ENCODE measurements at places on chromosomes 7 and 10. TPM values are rescaled to one million over a fixed set of nuclear protein-coding genes. Genes with fewer than 3 reads are reported as not detected.
A peak's percentile ranks its signal among the peaks of the same experiment; 100 is the strongest.

DNA sequence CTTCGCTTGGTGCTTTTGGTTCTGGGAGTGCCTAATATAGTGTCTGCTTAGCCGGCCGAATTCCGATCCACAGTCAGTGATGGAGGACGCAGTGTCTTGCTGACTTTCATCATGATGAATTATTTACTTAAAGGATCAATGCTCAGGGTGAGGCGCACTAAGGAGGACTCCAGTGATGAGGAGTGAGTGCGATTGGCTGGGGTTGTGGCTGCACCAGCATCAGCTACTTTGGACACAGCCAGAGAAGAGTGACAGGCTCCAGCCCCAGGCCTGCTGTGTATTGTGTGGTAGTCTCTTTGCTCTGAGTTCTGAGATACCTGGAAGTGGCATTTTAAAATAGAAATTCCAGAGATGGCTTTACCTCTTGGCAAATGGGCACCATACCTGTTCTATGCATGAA is 73.3 kb upstream of the ANLN start:
- no peak overlapping the region for H3K27ac ChIP-seq
- no peak for DNase-seq
- no peak overlapping the region for H3K4me3 ChIP-seq
- no peaks in the 10 kb centered on the region for H3K4me1 ChIP-seq
- H3K27me3 ChIP-seq, result no peaks in the 10 kb centered on the region
- H3K36me3 ChIP-seq, result no peaks in the 10 kb centered on the region

GSAP gene
- total RNA-seq, result 22.5 TPM

AKR1C8 gene
- total RNA-seq, result not detected

PTF1A gene
- not detected for total RNA-seq

GRCh38 chr10:75426880-75427279 is 4.5 kb upstream of the LRMDA start:
- H3K27ac ChIP-seq, result no peak overlapping the region
- H3K4me1 ChIP-seq, result peaks cover 29% of the 10 kb centered on the region
- DNase-seq, result no peak
- H3K27me3 ChIP-seq, result no peaks in the 10 kb centered on the region
- H3K36me3 ChIP-seq, result no peaks in the 10 kb centered on the region
- no peak overlapping the region for H3K4me3 ChIP-seq

GRCh38 chr10:116044801-116045248 is 228.2 kb downstream of the GFRA1 start:
- H3K27me3 ChIP-seq, result no peaks in the 10 kb centered on the region
- DNase-seq, result no peak
- no peaks in the 10 kb centered on the region for H3K36me3 ChIP-seq

ITIH5 gene
- 106 TPM for total RNA-seq

DNA sequence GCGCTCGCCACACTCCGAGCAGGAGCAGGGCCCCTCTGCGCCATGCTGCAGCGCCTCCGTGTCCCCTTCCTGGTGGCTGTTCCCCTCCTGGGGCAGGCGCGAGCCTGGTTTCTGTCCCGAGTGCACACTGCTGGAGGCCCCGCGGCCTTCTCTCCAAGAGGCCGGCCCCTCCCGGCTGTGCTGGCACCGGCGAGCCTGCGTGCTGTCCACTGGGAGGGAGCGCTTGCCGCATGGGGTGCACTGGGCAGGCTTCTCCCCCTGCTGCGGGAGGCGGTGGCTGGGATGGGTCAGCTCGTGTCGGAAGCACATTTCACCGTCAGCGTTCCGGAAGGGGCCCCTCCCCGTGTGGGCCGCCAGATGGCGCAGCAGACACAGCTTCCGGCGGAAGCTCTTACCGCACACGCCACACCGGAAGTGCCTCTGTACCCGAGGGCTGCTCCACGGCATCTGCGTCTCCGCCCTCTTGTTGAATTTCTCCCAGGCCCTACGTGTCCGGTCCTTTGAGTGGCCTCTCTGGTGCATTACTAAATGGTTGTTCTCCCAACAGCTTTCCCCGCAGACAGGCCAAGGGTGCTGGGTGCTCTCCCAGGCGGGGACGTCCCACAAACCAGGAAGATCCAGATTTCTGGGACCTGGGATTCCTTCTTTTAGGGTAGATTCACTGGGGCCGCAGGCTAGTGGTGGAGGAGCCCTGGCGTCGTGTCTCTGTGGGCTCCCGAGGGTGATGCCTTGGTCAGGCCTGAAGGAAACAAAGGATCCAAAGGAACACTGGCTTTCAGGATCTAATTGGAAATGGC is 18.7 kb downstream of the ZNF786 start:
- DNase-seq, result peak; percentile 34
- H3K4me1 ChIP-seq, result no peaks in the 10 kb centered on the region
- no peaks in the 10 kb centered on the region for H3K27me3 ChIP-seq
- peaks cover 60% of the 10 kb centered on the region for H3K36me3 ChIP-seq
- no peak overlapping the region for H3K27ac ChIP-seq

GRCh38 chr7:69002416-69002815 is 595.9 kb upstream of the AUTS2 start:
- H3K27me3 ChIP-seq, result no peaks in the 10 kb centered on the region
- no peaks in the 10 kb centered on the region for H3K4me1 ChIP-seq
- no peaks in the 10 kb centered on the region for H3K36me3 ChIP-seq
- no peak for DNase-seq
- H3K4me3 ChIP-seq, result no peak overlapping the region

GRCh38 chr7:21605008-21605585 is 62.3 kb downstream of the DNAH11 start:
- H3K27ac ChIP-seq, result no peak overlapping the region
- H3K4me1 ChIP-seq, result no peaks in the 10 kb centered on the region
- H3K36me3 ChIP-seq, result no peaks in the 10 kb centered on the region
- no peak for DNase-seq
- no peaks in the 10 kb centered on the region for H3K27me3 ChIP-seq

- H3K4me3 ChIP-seq, result no peak overlapping the region
- no peaks in the 10 kb centered on the region for H3K36me3 ChIP-seq
- H3K27ac ChIP-seq, result no peak overlapping the region
- no peaks in the 10 kb centered on the region for H3K27me3 ChIP-seq
Observed at GRCh38 chr7:72099784-72100183, 312.4 kb downstream of the CALN1 start.

GRCh38 chr10:74363727-74364126 is 212.7 kb downstream of the ADK start:
- H3K27me3 ChIP-seq, result no peaks in the 10 kb centered on the region
- H3K4me1 ChIP-seq, result no peaks in the 10 kb centered on the region
- no peak overlapping the region for H3K27ac ChIP-seq
- no peaks in the 10 kb centered on the region for H3K36me3 ChIP-seq
- no peak overlapping the region for H3K4me3 ChIP-seq

ZC3HAV1L gene
- total RNA-seq, result 27.7 TPM

DBNL gene
- 124 TPM for total RNA-seq

- peak; percentile 80 for DNase-seq
- no peak within 1 kb of the TSS for H3K27ac ChIP-seq
- peaks cover 20% of the 10 kb centered on the region for H3K4me1 ChIP-seq
- peak within 1 kb of the TSS; percentile 21 for H3K4me3 ChIP-seq
- peaks cover 45% of the 10 kb centered on the region for H3K27me3 ChIP-seq
Observed at GRCh38 chr10:126387931-126388911, at the start of gene ADAM12. TSS of gene ADAM12 (minus strand) at chr10:126388477. CDS start at chr10:126388145, 332 bp downstream.

DNA sequence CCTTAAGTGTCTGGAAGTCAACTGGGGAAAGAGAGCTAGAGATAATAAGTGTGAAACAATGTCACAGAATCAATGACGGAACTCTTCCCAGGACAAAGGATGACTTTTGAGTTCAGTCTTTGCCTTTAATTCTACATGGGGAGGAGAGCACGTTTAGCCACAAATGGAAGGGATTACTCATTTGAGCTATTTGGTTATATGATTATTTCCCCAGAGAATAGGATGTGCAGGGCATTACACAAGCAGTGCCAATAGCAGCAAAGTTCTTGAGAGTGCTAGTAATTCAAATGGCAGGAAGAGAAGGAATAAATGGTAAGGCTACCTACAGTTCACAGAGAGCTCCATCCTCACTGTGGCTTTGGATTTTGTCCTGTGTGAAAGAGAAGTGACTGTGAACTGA is 6.0 kb downstream of the EGFR start:
- H3K27ac ChIP-seq, result peak overlapping the region; percentile 73
- no peaks in the 10 kb centered on the region for H3K36me3 ChIP-seq
- no peak overlapping the region for H3K4me3 ChIP-seq

DNA sequence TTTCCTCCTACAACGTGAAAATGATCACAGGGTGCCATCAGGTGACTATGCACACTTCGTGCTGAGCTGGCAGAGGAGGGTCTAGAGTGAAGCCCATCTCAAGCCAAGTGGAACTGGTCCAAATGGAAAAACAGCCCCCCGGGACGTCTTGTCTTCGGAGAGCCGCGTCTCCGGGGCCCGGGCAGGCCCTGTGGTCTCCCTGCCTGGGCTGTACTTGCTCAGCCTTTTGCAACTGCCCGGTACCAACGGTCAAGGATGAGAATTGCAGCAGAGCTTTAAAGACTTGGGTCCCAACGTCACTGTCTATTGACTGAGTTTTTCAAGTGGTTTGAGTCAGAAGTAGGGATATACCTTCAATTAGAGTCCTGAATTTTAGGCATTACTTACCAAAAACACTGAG is 315.5 kb downstream of the PTPRN2 start:
- H3K4me3 ChIP-seq, result no peak overlapping the region
- no peak overlapping the region for H3K27ac ChIP-seq
- no peaks in the 10 kb centered on the region for H3K27me3 ChIP-seq
- DNase-seq, result peak; percentile 35
- H3K36me3 ChIP-seq, result no peaks in the 10 kb centered on the region
- H3K4me1 ChIP-seq, result no peaks in the 10 kb centered on the region

DNA sequence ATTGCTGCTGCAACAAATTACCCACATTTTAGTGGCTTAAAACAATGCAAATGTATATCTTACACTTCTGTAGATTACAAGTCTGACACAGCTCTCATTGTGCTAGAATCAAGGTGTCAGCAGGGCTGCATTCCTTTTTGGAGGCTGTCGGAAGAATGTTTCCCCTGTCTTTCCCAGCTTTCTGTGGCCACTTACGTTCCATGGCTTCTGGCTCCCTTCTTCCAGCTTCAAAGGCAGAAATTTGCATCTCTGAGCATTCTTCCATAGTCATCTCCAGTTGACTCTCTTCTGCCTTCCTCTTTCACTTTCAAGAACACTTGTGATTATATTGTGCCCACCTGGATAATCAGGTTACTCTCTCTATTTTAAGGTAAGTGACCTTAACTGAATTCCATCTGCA is 125.3 kb downstream of the GPR158 start:
- no peak overlapping the region for H3K4me3 ChIP-seq
- no peaks in the 10 kb centered on the region for H3K4me1 ChIP-seq
- no peak overlapping the region for H3K27ac ChIP-seq
- H3K36me3 ChIP-seq, result no peaks in the 10 kb centered on the region
- DNase-seq, result no peak
- H3K27me3 ChIP-seq, result no peaks in the 10 kb centered on the region

- no peak overlapping the region for H3K27ac ChIP-seq
- H3K4me3 ChIP-seq, result no peak overlapping the region
- H3K36me3 ChIP-seq, result no peaks in the 10 kb centered on the region
- no peaks in the 10 kb centered on the region for H3K4me1 ChIP-seq
- no peaks in the 10 kb centered on the region for H3K27me3 ChIP-seq
- DNase-seq, result no peak
Observed at GRCh38 chr7:99255463-99255862, 17.2 kb upstream of the MYH16 start.

- H3K27ac ChIP-seq, result no peak overlapping the region
- no peaks in the 10 kb centered on the region for H3K4me1 ChIP-seq
- H3K36me3 ChIP-seq, result no peaks in the 10 kb centered on the region
- no peak overlapping the region for H3K4me3 ChIP-seq
Observed at GRCh38 chr10:51643734-51644133, 55.7 kb downstream of the CSTF2T start.

- no peak overlapping the region for H3K27ac ChIP-seq
- no peak for DNase-seq
- H3K27me3 ChIP-seq, result no peaks in the 10 kb centered on the region
- no peaks in the 10 kb centered on the region for H3K36me3 ChIP-seq
Observed at GRCh38 chr7:136517971-136518370, 350.5 kb upstream of the CHRM2 start.

GRCh38 chr10:100829933-100830727 is 82.6 kb upstream of the SLF2 start:
- peak; percentile 53 for DNase-seq
- H3K4me1 ChIP-seq, result no peaks in the 10 kb centered on the region
- H3K27me3 ChIP-seq, result peaks cover 73% of the 10 kb centered on the region
- no peak overlapping the region for H3K27ac ChIP-seq

DNA sequence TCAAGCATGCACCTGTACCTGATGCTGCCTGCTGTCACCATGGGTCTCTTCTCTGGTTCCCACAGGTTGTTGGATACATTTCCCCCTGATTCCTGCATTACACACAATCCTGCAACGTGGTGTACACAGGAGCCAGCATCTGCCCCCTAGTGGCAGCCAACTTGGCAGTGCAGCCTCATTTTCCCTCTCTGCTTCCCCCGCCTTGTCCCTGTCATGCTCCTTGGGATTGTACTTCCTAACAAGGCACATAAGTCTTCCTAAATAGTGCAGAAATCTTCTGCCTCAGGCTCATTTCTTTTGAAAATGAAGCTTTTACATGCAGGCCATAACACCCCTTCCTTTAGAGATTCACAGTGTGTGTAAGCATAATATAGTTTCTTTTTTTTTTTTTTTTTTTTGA is 387.5 kb downstream of the CCSER2 start:
- no peak overlapping the region for H3K4me3 ChIP-seq
- no peak for DNase-seq
- no peaks in the 10 kb centered on the region for H3K4me1 ChIP-seq
- no peaks in the 10 kb centered on the region for H3K36me3 ChIP-seq
- H3K27me3 ChIP-seq, result no peaks in the 10 kb centered on the region

All from sigmoid colon (tissue), 7 donors.